ENCODE measurements at places on chromosomes 3 and 15. TPM values are rescaled to one million over a fixed set of nuclear protein-coding genes. Genes with fewer than 3 reads are reported as not detected.

TM4SF1 gene
- total RNA-seq = 63.6 TPM

DNA sequence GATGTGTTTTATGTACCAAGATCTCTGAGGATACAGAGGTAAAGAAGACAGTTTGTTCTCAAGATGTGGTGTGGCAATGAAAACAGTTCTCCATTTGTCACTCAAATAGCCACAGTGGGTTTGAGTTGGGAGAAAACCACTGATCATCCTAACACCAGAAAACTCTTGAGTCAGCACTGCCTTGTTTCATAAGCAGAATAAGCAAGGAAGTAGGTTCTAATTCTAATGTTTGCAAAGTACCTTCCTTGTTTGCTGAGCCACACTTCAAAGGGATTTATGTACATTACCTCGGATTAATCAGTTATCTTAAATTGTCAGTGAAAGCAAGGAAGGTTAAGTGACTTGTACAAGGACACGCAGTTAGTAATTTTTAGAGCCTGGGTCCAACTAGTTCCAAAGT, 107.8 kb upstream of the BOC start:
- H3K4me1 ChIP-seq = peaks cover 4% of the 10 kb centered on the region
- no peak for DNase-seq
- H3K36me3 ChIP-seq = no peaks in the 10 kb centered on the region
- no peak overlapping the region for H3K27ac ChIP-seq
- no peaks in the 10 kb centered on the region for H3K27me3 ChIP-seq

GRCh38 chr3:72259755-72260587, 475.0 kb upstream of the PROK2 start:
- DNase-seq = no peak
- H3K27me3 ChIP-seq = no peaks in the 10 kb centered on the region
- no peaks in the 10 kb centered on the region for H3K36me3 ChIP-seq
- no peak overlapping the region for H3K4me3 ChIP-seq

KLHDC8B gene
- total RNA-seq = 57.0 TPM

GRCh38 chr3:180179562-180179961, 142.8 kb upstream of the PEX5L start:
- no peak for DNase-seq
- no peaks in the 10 kb centered on the region for H3K27me3 ChIP-seq
- no peaks in the 10 kb centered on the region for H3K36me3 ChIP-seq

DNA sequence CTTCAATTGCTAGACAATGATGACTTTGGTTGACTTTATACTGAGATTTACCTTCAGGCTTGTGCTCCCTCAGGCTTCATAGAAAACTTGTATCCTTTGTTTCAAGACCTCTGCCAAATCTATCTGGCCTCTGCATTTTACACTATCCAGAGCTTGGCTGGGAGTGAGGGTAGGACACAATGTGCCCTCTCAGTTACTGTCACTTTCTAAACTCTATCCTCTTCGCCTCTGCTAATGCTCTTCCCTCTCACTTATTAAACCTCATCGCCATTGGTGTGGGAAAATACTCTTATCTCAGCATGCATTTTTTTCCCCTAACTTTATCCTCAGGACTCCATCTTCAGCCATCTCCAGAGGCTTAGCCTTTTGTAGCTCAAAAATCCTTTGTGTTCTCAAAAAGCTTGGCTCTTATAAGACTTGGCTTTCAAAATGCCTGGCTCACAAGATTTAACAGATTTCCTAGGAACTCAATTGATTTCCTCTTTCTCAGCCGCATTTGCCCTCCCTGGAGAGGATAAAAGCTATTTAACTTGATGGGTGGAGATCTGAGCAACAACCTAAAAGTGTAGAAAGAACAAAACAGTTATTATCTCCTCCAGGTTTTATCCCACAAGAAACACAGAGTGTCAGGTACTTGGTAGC, 28.3 kb downstream of the SUCNR1 start:
- peak overlapping the region; percentile 60 for H3K27ac ChIP-seq
- no peak overlapping the region for H3K4me3 ChIP-seq
- H3K27me3 ChIP-seq = no peaks in the 10 kb centered on the region
- H3K36me3 ChIP-seq = no peaks in the 10 kb centered on the region

- H3K4me3 ChIP-seq = no peak overlapping the region
- H3K27ac ChIP-seq = no peak overlapping the region
- no peaks in the 10 kb centered on the region for H3K27me3 ChIP-seq
- no peak for DNase-seq
- no peaks in the 10 kb centered on the region for H3K36me3 ChIP-seq
Observed at GRCh38 chr3:149266736-149267135, 45.1 kb upstream of the CP start.

- no peak overlapping the region for H3K4me3 ChIP-seq
- no peak for DNase-seq
- no peaks in the 10 kb centered on the region for H3K36me3 ChIP-seq
Observed at GRCh38 chr3:123480428-123480827, 31.5 kb upstream of the ADCY5 start.

DNA sequence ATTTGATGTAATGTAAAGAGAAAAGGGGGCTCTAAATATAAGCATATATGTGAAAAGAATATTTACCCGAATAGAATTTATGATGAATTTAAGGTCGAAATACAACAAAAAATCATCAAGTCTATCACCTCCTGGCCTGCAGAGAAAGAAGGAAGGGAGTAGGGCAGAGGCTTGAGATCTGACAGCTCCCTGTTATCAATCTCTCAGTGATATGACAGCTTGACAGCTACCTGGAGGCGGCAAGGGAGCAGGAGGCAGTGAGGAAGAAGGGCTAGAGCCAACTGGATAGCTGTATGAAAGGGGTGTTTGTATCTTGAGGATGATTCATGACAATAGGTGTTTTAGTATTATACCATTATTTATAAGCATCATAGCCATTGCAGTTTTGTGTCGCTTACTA, 299.8 kb upstream of the DNAJC19 start:
- no peaks in the 10 kb centered on the region for H3K36me3 ChIP-seq
- H3K4me1 ChIP-seq = no peaks in the 10 kb centered on the region
- no peak overlapping the region for H3K27ac ChIP-seq

APPL1 gene
- total RNA-seq = 55.1 TPM

DNA sequence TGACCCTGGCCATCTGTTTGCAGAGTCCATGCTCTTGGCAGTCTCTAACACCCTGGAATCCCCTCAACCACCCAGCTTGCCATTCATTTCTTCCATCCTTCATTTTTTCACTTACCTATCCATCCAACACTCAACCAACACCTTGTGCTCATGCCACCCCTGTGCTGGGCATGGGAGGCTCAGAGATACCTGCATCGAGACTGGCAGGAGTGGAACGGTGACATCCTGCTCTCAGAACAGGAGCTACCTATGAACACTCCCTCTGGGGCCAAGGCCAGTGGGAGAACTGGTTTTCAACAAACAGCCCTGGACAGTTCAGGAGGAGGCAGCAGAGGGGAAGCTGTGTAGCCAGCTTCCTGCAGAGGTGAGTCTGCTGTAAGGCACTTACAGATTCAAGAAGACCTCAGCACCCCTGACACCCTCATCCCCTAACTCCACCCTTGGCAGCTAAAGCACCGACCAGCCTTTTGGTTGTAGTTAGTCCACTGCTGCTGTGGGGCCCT, 19.5 kb upstream of the ATP2B2 start:
- H3K27me3 ChIP-seq = no peaks in the 10 kb centered on the region
- no peaks in the 10 kb centered on the region for H3K4me1 ChIP-seq
- no peaks in the 10 kb centered on the region for H3K36me3 ChIP-seq
- H3K4me3 ChIP-seq = no peak overlapping the region
- H3K27ac ChIP-seq = no peak overlapping the region
- DNase-seq = no peak

DNA sequence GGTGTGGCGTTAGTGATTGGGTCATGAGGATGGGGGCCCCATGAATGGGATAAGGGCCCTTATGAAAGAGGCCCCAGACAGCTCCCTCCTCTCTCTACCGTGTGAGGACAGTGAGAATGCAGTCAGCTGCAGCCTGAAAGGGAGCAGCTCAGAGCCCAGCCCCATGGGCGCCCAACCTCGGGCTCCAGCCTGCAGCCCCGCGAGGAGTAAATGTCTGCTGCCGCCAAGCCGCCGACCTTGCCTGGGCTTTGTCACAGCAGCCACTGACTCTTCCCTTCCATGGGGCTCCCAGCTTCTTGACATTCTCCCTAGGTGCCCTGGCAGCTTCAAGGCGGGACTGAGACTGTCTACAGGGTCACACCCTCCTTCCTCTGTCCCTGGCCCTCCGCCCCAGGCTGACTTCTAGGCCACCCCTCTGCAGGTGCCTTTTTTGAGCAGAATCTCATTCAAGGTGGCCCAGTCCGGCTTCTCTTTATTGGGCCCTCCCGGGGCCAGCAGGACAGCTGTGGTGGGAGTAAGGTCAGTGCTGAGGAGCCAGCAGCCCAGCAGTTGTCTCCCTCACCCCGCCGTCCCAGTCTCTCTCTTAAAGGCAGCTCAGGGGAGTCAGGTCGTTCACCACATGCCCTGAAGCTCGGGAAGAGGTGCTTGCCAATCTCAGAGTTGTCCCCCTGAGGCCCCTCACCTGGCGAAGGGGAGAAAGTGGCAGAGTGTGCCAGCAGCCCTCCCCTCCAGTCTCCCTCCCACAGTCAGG, 18.7 kb upstream of the PRR20G start:
- H3K27ac ChIP-seq = no peak overlapping the region
- H3K27me3 ChIP-seq = no peaks in the 10 kb centered on the region
- H3K4me3 ChIP-seq = no peak overlapping the region
- no peaks in the 10 kb centered on the region for H3K36me3 ChIP-seq
- no peaks in the 10 kb centered on the region for H3K4me1 ChIP-seq

DNA sequence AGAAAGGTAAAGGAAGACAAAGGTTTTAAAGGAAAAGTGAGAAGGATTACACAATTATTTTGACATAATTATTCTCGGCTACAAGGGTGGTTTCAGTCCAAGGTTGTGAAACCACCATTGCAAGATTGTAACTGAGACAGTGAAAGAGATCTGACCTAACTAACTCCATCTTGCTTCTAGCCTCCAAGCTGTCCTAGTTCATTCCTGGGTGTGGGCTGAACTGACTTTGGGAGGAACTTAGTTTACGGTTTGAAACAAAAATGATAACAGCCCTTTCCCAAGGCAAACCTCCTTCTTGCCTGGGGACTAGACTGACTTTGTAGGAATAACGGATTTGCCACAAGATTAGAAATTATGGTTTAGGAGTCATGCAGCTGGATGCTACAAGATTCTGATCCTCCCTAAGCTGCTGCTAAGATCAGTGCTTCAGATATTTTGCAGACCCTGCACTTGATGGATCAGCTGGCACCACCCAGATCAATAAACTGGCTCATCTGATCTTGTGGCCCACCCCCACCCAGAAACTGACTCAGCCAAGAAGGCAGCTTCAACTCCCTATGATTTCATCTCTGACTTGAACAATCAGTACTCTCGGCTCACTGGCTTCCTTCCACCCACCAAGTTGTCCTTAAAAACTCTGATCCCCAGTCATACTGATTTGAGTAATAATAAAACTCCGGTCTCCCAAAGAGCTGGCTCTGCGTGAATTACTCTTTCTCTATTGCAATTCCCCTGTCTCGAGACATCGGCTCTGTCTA, 57.7 kb upstream of the AADACL2 start:
- no peak overlapping the region for H3K27ac ChIP-seq
- no peaks in the 10 kb centered on the region for H3K4me1 ChIP-seq
- H3K27me3 ChIP-seq = no peaks in the 10 kb centered on the region
- H3K36me3 ChIP-seq = no peaks in the 10 kb centered on the region
- no peak for DNase-seq
- H3K4me3 ChIP-seq = no peak overlapping the region

GRCh38 chr3:151084893-151085226, 604 bp upstream of the MED12L start:
- H3K27ac ChIP-seq = no peak overlapping the region
- H3K4me1 ChIP-seq = peaks cover 10% of the 10 kb centered on the region
- no peak for DNase-seq
- H3K36me3 ChIP-seq = no peaks in the 10 kb centered on the region

GOLGA8B gene
- 322 TPM for total RNA-seq

CYP8B1 gene
- total RNA-seq = not detected

LARP6 gene
- total RNA-seq = 103 TPM

FES gene
- 37.2 TPM for total RNA-seq

- H3K4me3 ChIP-seq = no peak overlapping the region
- H3K27me3 ChIP-seq = no peaks in the 10 kb centered on the region
- H3K27ac ChIP-seq = no peak overlapping the region
- H3K4me1 ChIP-seq = no peaks in the 10 kb centered on the region
- DNase-seq = no peak
Observed at GRCh38 chr15:72559781-72560180, 85.7 kb downstream of the ARIH1 start.

- peak overlapping the region; percentile 94 for H3K27ac ChIP-seq
- peak overlapping the region; percentile 16 for H3K4me3 ChIP-seq
- no peaks in the 10 kb centered on the region for H3K27me3 ChIP-seq
- peak; percentile 86 for DNase-seq
- H3K4me1 ChIP-seq = peaks cover 61% of the 10 kb centered on the region
Observed at GRCh38 chr15:100114571-100114970, 227.2 kb downstream of the ADAMTS17 start.

C3orf52 gene
- total RNA-seq = 55.4 TPM

DNA sequence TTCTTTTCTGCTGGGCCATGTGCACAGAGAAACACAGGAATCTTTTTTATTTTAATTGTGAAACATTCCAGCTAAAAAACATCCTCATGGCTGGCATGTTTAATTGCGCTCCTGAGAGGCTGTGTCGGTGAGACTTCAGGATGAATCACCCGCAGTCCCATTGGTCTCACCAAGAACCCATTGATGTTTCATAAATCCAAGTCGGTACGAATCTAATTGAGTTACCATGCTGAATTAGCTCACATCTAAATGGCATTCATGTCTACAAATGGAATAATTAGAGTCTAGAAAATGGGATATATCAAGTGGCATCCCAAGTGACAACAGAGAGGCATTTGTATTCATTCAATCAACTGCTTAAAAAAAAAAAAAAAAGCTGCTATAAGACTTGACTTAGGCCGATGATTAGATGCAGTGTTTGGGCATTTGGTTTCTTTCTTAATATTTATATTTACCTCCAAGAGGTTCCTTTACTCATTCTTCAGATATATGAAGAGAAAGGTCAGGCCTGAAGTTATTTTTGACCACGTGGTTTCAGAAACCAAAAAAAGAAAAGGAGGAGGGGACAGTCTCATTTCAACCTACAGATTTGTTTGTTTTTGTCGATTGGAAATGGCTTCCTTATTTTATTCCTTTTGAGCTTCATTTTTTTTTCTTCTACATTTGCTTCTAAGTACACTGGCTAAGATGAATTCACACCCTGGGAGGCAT, 79.1 kb upstream of the FOXB1 start:
- H3K27me3 ChIP-seq = no peaks in the 10 kb centered on the region
- H3K4me3 ChIP-seq = no peak overlapping the region
- H3K4me1 ChIP-seq = no peaks in the 10 kb centered on the region
- no peak overlapping the region for H3K27ac ChIP-seq
- DNase-seq = no peak

GRCh38 chr3:49222002-49222401, 50.6 kb downstream of the KLHDC8B start:
- H3K4me3 ChIP-seq = no peak overlapping the region
- peaks cover 26% of the 10 kb centered on the region for H3K4me1 ChIP-seq
- no peaks in the 10 kb centered on the region for H3K27me3 ChIP-seq
- DNase-seq = no peak

- no peaks in the 10 kb centered on the region for H3K36me3 ChIP-seq
- no peak for DNase-seq
- no peak overlapping the region for H3K27ac ChIP-seq
- no peaks in the 10 kb centered on the region for H3K27me3 ChIP-seq
Observed at GRCh38 chr3:190455828-190456227, 6.1 kb upstream of the TMEM207 start.

- no peaks in the 10 kb centered on the region for H3K36me3 ChIP-seq
- no peak overlapping the region for H3K27ac ChIP-seq
- no peak for DNase-seq
- no peak overlapping the region for H3K4me3 ChIP-seq
- H3K4me1 ChIP-seq = no peaks in the 10 kb centered on the region
Observed at GRCh38 chr3:167978071-167978470, 117.7 kb downstream of the GOLIM4 start.

WDR72 gene
- 104 TPM for total RNA-seq

All from thyroid gland (tissue), 4 donors.